ENCODE measurements at places on chromosomes 5 and 9.

- DNase-seq: no peak
Observed at GRCh38 chr9:137302449-137303150, 529 bp upstream of the NRARP start.

DNA sequence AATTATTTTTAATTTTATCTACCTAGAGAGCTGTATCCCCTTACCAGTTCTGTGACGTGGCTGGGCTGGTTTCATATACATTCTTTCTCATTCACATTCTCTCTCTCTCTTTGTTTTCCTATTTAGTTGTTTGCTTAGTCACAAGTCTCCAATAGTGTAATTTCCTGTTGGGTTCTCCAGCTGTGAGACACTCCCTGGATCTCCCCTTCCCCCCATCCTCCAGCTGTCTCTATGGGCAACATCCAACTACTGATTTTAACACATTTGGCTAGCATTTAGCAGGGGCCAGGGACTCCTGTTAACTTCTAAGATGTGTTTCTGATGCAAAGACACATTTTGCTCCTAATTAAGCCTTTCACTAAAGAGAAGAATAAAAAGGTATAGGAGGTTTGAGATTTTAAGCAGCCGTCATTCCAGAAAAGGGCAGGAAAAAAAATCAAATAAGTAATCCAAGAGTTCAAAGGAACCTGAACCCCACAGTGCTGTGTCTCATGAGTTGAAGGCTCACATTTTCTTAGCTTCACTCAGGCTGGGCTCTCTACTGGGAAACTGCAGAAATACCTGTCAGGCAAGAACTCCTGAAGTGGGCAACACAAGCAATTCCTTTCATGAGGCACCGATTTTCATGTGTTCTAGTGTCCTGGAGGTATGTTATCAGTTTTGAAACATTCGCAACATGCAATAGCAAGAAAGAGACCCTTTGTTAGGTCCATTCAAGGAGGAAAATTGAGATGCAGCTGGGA, 198.7 kb upstream of the C9orf72 start:
- DNase-seq: peak; percentile 86

DNA sequence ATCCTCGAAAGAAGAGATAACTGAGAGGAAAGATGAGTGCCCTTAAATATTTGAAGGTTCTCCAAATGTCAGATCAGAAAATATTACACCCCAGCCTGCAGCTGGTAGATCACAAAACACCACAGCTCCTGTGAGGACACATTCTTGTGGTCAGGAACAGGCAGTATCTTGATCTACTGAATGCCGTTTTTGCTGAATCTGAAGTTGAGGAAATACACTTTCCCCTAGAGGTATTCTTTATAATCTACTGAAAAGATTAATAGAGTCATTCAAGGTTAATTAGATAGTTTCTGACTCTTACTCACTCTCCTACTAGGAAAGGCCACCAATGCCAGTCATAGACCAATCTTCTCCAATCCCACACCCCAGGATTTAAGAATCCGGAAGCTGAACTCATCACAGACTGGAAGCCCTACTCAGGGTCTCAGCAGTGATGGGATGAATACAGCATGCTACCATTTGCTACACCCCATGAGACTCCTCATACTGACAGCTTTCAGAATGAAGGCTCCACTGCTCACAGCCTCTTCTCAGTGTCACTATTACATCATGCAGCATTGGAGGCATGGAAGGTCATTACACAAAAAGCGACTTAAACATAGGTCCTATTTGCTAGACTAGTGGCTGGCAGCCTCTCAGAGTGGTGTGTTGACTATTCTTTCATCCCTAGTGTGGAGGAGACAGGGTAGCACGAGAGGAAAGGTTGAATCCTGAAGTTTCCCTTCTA, 143.9 kb upstream of the SLC1A3 start:
- DNase-seq: peak; percentile 9

- DNase-seq: peak; percentile 72
Observed at GRCh38 chr5:177086654-177087397, at the start of gene FGFR4. TSS of gene FGFR4 (plus strand) at chr5:177086915. CDS start at chr5:177089603, 2,688 bp downstream.

DNA sequence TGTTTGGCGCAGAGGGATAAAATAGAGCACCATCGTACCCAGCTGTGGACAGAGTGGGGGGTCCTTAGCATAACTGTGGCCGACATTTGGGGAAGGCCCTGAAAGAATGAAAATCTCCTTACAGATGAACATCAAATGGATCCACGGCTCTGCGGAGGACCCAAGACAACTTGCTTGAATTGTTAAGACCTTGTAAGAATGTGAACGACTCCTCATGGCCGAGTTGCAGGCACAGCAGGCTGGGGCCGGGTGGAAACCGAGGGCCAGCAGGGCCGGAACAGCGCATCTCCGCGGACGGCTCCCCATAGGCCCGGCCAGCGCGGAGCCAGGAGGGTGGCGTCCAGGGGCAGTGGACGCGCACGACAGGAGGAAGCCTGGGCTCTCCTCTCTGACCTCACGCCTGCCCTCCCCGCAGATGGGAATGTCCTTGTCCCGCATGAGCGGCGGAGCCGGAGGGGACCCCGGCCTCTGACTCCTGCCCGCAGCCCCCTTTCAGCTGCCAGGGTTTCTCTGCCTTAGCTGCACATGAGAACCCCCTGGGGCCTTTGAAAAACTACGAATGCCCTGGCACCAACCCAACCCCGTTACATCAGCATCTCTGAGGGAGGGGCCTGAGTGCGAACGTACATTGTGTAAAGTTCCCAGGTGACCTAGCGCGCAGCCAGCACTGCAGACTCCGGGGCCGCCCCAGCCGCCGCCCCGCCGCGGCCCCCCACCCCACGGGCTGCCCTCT, 36.2 kb upstream of the PTCH1 start:
- peak; percentile 40 for DNase-seq

DNA sequence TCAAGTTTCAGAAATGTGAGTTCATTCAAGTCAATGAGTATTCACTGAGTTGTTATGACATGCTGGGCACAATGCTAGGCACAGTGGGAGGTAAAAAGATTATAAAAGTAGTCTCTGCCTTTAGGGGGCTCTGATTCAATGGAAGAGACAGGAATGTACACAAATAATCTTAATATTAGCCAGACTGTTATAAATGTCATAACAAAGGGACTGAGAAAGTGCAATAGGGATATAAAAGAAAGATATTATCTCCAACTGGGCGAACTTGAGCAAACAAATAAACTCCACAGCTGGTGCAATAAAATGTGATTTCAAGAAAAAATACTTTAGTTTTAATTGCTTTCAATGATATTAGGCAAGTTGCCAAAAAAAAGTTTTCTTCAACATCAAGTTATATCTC, 755.2 kb downstream of the BRINP1 start:
- no peak for DNase-seq

DNA sequence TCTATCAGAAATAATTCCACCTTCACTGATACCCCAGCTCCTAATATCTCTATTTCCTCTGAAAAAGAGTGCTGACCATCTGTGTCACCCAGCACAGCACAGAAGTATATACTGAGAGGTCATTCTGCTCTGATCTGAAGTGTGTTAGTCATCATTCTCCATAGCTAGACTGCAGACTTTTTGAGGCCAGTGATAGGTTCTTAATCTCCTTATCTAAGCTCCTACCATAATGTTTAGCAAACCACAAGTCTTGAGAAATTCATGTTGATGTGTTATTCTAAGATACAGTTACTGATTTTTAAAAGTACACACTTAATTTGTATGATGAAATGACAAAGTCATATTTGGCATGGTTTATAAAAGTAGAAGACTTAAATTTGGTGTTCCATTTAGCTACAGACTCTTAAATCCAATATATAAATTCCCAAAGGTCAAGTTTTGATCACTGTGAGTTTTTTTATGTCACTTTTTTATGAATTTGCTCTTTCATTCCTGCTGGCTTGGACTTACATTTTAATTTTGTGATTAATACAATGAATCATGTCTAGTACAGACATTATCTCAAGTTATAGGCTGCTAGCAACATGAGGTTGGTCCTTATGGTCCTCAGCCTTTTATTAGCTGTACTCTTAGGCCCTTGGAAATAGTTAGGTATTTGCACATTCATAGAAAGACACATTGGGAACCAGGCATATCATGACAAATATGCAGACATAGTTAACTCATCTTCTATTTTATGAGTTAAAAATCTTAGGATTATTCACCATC, 380.8 kb downstream of the EBF1 start:
- peak; percentile 65 for DNase-seq

DNA sequence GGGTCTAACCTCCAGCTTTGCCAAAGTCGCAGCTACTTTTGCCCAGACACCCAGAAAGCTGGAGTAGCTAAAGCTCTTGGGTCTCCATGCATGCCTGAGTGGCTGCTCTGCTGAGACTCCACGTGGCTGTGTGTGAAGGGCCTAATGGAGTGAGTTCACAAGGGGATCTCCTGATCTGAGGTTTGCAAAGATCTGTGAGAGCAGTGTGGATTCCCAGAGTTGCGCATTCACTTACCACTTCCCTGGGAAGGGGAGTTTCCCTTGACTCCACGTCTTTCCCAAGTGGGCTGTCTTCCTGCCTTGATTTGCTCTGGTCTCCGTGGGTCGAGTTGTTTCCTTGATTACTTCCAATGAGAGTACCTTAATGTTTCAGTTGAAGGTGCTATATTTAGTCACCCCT, 17.6 kb upstream of the CDKN2B start:
- no peak for DNase-seq

DNA sequence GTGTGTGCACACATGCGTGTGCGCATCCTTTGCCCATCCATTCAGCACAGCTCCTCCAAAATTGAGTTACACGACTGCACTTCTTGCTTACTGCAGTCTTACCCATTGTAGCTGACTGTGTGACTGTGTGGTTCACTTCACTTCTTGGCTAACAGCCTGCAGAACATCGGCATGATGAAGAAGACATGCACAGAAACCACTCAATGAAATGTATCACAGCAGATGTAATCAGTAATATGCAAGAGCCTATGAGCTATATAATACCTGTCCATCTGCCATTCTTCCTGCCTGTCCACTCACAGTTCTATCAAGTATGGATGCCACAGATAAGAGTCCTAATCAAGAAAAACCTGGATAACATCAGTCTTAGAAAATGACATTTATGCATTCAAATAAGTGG, 83.9 kb downstream of the TRPM3 start:
- DNase-seq: no peak

DNA sequence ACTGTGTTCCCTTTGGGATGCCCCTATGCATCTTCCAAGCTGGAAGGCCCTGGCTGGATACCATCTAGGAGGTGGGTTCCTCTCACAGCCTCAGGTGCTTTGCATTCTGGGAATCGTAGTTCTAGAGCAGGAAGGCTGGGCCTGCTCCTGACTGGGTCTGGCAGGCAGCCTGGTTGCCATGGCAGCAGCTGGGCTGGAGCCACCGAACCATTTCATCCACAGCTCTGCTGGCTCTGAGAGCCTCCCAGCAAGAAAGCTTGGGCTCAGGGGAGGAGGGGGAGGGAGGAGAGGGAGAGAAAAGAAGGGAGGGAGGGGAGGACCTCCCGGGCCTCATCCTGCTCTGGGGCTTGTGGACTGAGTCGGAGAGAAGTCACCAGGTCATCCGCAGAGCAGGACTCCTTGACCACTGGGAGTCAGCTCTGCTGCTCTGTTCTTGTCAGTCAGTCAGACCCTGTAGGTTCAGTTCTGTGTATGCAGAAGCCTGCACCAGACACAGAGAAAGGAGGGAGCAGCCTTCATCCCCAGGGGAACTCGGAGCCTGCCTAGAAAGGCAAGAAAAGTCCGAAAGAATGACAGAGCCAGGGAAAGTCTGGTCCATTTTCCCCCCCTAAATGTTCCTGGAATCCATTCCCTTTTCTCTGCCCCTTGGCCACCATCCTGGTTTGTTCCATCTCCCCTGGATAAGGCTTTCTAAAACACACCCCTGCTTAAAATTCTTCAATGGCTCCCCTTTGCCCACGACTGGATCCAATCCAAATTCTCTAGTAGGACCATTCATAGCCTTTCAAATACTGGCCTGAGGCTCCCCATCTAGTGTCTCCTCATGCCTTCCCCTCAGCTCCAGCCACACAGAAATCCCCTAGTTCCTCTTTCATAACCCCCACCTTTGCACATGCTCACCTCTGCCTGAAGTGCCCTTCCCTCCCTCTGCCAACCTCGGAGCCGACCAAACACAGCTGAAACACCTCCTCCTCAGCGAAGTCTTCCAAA, 65.4 kb upstream of the ARAP3 start:
- DNase-seq: peak; percentile 77

DNA sequence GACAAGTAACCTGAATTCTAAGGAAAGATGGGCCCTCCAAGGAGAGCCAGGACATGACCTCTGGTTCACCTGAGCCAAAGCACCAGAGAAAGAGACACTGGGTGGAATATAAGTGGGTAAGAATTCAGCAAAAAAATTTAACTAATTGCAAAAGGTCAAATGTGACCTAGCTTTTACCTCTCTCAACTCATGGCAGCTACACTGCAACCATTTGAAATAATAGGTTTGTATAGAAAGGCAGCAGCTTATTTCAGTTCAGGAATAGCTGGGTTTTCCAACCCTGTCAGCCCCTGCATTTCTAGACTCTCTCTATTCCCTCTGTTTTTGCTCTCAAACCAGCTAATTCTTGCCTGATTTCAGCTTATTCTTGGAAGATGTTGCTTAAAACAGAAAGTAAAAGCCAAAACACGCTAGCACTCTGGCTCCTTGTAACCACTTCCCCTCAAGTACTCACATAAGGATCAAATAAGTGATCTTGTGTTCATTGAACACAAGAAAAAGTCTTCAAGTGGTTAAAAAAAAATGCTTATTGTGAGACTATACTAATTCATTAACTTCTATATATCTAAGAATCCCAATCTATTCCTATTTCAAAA, 101.1 kb upstream of the NR4A3 start:
- peak; percentile 19 for DNase-seq

DNA sequence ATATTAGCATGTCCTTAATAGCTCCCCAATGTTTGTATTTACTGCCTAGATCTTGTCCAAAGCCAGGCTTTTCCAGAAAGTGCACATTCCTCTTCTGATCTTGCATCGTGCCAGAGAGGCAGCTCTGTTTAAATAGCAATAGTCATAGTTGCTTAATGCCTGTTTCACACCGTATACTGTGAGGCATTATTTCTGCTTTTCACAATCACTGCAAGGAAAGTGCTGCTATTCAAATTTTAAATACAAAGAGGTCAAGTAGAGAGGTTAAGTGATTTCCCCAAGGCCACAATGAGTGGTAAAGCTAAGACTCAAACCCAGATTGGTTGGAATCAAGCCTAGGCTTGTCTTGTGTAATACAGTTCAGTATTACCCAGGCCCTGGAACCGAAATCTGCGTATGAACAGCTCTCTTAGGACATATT, 153.6 kb downstream of the SNX18 start:
- DNase-seq: peak; percentile 90

DNA sequence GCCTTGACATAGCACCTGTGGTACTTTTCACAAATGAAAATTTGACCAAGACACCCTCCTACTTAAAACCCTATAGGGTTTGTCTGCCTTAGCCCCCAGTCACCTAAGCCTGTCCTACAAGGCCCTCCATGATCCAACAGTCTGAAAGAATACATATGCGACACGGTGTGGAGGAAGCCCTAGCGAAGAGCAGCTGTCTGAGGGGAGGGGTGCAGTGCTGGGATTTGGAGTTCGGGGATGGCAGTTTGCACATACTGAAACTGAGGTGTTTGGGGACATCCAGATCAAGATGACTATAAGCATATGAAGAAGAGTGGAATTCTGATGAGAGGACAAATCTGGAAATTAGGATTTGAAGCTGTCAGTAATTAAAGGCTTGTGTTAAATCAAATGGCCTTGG, 7.2 kb upstream of the MYORG start:
- DNase-seq: no peak

GRCh38 chr5:140344683-140345423, 1.6 kb downstream of the HBEGF start:
- no peak for DNase-seq

GRCh38 chr5:149238540-149238939, 33.1 kb upstream of the AFAP1L1 start:
- peak; percentile 49 for DNase-seq
